ENCODE measurements at places on chromosomes 3 and 15.

DNA sequence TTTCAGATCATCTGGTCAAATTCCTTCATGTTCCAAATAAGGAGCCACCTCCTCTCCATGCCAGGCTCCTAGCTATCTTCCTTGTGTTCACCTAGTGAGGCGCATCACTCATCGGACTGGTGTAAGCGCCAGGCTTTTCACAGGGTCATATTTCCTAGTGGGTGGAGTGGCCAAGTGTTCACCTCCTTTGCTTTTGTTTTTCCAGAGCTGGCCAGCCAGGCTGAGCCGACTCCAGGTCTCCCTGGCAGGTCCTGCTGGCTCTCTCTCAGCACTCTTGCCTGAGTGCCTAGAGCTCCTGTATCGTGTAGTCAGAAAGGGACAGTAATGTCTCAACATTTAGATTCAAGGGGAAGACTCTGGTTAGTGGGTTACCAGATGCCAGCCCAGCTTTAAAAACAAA is 31.0 kb downstream of the HEG1 start:
- no peak for DNase-seq

GRCh38 chr3:170910542-170910941 is 2.1 kb upstream of the EIF5A2 start:
- no peak for DNase-seq

- no peak for DNase-seq
These were observed at the start of gene ADAMTSL3 for GRCh38 chr15:83653639-83654378. ADAMTSL3 (plus strand) TSS chr15:83654123; CDS start chr15:83655762, 1,639 bp downstream.

- DNase-seq: no peak
These were observed 256.4 kb upstream of the UBE2E1 start for GRCh38 chr3:23549148-23549910.

- DNase-seq: no peak
These were observed 75.8 kb downstream of the STXBP5L start for GRCh38 chr3:120983841-120984240.

- no peak for DNase-seq
These were observed 20.1 kb upstream of the PTX3 start for GRCh38 chr3:157416347-157417087.

DNA sequence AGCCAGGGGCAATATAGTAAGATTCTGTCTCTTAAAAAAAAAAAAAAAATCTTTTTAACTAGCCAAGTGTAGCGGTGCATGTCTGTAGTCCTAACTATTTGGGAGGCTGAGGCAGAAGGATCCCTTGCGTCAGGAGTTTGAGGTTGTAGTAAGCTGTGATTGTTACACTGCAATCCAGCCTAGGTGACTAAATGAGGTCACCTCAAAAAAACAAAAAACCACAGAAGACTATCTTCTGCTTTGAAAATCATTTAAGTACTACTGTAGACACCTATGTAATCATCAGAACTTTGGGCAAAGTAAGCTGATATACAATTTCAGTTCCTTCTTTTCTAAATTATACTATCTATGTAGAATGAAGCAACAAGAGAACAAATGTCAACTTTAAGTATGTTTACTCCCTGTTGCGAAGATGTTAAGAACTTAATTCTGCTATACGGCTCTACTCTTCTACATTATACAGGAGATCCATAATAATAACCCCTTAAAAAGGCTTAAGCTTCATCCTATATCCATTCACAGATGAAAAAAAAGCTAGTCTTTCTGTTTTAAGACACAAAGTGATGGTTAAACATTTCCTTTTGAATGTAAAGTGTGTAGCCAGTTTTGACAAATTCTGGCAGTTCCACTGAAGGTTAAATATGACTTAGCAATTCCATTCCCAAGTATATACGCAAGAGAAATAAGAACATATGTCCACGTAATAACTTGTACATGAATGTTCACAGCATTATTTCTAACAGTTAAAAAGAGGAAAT is 15.2 kb downstream of the DAZL start:
- DNase-seq: peak; percentile 55

- no peak for DNase-seq
These were observed 47.2 kb upstream of the KPNA4 start for GRCh38 chr3:160612386-160613075.

DNA sequence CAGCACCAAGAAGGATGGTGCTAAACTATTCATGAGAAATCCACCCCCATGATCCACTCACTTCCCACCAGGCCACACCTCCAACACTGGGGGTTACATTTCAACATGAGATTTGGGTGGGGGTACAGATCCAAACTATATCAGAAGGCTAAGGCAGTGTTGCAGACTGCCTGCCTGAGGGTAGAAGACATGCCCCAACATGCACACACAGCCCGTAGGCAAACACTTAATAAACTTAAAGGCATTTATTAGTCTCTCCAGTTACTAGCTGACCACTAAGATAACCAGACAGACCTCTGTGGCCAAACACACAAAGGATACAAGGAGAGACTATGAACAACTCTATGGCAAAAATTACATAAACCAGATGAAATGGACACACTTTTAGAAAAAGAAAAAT is 10.2 kb downstream of the FAM162A start:
- DNase-seq: no peak

GRCh38 chr15:80778964-80779657 is at the start of gene CEMIP:
CEMIP (plus strand) TSS chr15:80779370; CDS start chr15:80873880, 94,510 bp downstream.
- DNase-seq: peak; percentile 75

DNA sequence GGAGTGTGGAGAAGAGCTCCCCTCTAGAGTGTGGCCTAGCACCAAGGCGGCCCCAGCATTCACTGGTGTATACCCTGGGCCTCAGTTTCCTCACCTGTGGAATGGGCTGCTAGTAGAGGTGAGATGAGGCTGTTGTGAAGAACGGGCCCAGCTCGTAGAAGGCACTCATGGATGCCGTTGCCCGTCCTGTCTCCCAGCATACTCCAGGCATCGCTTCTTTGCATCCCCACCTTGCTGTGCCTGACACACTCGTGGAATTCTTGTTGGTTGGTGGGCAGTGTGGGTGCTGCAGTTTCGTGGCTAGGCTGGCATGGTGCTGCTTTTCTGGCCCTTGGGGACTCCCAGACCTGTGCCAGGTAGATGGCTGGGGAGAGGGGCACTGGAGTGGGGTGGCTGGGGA is 76.7 kb downstream of the SMAD6 start:
- DNase-seq: no peak

- DNase-seq: no peak
These were observed 5.7 kb upstream of the KLHL24 start for GRCh38 chr3:183629546-183630301.

GRCh38 chr3:9080163-9080562 is 116.9 kb upstream of the RAD18 start:
- no peak for DNase-seq

DNA sequence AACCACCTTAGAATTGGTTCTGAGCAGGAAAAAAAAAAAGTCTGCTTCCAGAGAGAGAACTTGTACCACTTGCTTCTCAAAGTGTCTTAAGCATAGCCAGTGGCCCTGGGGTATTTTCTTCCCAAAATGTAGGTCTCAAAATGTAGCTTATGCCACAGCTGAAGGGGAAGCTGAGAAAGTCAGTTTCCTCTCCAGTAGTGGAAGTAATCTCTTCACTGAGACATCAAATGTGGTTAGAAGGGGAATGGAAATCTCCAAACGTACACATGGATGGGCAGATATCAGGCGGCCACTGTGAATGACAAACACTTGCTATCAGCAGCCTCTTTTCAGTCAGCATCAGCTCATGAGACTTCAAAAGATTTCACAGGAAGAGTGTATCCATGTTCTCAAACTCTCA is 841.2 kb downstream of the TUSC7 start:
- DNase-seq: no peak

- DNase-seq: peak; percentile 40
These were observed 61.7 kb downstream of the B3GALNT1 start for GRCh38 chr3:161043336-161044035.

GRCh38 chr3:72102112-72102616 is 317.2 kb upstream of the PROK2 start:
- no peak for DNase-seq

DNA sequence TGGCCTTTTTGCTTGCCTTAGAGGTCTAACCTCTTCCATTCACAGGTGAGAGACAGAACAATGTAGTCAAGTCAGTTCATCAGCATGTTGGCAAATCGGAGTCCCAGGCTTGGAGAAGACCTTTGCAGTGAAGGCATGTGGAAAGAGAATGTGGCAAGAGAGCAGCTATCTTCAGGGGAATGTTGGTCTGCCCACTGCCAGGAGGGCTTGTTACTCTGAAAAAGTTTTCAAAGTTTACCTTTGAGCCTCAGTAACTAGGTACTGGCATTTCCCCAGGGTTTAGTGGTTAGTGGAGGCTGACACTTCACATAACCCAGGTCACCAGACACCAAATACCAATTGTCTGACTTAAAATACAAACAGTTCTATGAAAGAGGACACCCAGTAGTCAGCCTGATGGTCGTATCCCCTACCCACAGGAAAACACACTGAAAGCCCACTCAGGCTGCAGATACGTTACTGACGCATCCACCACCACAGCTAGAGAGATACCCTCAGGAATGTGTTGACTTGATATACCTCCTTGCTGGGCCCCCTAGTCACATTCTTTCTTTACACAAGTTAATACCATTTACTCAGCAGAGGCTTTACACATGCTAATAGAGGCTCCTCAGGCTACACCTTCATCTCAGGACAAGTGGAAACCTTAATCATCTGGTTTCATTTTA is 9.7 kb upstream of the ARID3B start:
- DNase-seq: no peak

DNA sequence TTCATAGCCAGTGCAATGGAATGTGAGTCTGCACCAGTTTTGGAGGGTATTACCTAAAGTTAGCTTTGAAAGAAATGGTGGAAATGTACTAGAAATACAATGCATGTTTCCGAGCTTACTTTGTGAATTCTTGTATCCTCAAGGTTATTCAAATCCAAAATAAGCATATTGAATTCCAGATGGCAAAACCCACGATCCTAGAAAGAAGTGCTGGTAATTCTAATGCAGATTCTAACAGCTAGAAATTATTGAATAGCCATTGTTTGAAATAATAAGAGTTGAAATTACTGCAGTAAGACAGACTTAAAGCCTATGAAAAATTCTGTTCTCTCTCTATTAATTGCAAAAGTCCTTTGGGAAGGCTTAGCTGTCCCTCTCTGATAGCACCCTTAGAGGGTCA is 258.4 kb downstream of the CHL1 start:
- DNase-seq: no peak

GRCh38 chr3:87268646-87269211 is 7.7 kb downstream of the POU1F1 start:
- DNase-seq: no peak

DNA sequence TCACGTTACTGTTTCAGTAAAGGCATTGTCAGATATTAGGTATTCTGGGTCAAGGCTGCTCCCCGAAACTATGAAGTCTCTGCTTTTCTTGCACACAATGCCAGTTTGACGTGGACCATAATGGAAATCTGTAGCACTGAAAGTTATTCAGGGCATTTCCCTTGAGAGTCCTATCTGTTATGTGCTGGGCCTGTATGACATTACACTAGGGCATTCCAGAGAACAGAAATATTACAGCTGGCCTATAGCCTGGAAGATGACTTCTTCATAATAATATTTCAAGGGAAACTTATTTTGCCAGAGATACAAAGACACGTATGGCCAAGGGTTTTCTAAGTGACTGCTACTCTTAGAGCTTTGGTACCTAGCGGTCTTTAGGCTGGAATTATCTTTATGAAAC is 613.6 kb upstream of the CBLB start:
- no peak for DNase-seq

All from GM13977 (cell line).